Panc1 (cell line): ENCODE measurements at places on chromosomes 2 and 18. TPM values are rescaled to one million over a fixed set of nuclear protein-coding genes. Genes with fewer than 3 reads are reported as not detected.

- DNase-seq: no peak
These were observed 382.3 kb upstream of the NXPH2 start for GRCh38 chr2:139162456-139162855.

DNA sequence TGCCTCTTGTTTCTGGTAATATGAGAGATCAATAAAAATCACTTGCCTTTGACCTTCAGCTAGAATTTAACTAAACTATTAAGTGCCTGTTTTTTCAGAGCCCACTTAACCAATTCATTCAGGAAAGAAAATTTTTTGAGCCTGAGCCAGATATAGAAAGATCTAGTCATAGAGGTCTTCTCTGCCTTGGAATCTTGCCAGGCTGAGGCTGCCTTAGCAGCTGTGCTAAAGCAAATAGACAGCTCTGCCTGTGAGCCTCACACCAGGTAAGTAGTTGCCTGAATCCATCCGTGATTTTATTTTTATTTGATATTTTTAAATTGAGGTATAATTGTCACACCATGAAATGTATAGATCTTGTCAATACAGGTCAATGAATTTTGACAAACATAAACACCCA lies 27.4 kb downstream of the EVX2 start:
- DNase-seq: no peak

- no peak for DNase-seq
These were observed 124.0 kb downstream of the GBX2 start for GRCh38 chr2:236044191-236044590.

GRCh38 chr2:100244881-100245605 lies 77.3 kb downstream of the LONRF2 start:
- DNase-seq: no peak

GRCh38 chr2:110820128-110820527 lies 87.8 kb downstream of the ACOXL start:
- no peak for DNase-seq

- DNase-seq: peak; percentile 74
These were observed 41.1 kb upstream of the NAB1 start for GRCh38 chr2:190607657-190608357.

- no peak for DNase-seq
These were observed 62.2 kb downstream of the MYCN start for GRCh38 chr2:16002575-16002974.

DNA sequence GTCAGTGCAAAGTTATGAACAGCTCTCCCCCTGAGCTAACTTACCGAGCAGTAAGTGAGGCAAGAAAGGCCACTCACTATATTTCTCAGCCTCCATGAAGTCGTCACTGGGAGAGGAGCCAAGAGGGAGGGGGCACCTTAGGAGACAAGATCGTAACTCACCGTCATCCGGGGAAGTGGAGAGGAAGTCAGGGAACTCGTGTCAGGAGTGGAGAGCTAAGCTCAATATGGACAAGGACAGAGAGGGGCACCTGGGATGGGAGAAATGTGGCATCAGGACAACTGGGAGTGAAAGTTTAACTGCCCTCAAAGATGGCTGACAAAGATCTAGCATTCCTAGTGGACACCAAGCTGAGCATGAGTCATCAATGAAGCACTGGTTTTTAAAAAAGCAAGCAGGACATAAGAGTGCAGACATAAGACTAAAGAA lies 37.1 kb downstream of the BCL11A start:
- no peak for DNase-seq

GRCh38 chr18:11392292-11392691 lies 217.1 kb upstream of the SLC35G4 start:
- no peak for DNase-seq

DNA sequence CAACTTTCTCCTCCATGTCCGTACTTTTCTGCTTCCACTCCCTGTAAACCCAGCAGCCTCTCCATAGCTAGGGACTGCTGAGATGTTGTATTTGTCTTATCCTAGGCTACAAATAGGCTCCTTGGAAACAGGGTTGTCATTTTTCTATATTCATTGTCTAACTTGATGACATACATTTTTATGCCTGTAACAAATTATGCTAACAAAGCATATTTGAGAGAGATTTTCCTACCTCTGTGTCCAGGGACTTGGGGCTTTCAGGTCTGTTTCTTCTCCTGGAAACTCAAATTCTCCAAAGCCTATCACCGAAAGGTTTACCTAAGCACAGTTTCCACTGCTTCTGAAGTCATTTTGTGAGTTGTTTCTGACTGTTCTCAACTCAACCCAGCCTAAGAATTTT lies 102.7 kb downstream of the UBE2E3 start:
- no peak for DNase-seq

GRCh38 chr2:42800981-42801380 lies 8.6 kb upstream of the HAAO start:
- DNase-seq: no peak

- DNase-seq: no peak
These were observed 218.8 kb downstream of the SCG2 start for GRCh38 chr2:223383315-223383714.

DNA sequence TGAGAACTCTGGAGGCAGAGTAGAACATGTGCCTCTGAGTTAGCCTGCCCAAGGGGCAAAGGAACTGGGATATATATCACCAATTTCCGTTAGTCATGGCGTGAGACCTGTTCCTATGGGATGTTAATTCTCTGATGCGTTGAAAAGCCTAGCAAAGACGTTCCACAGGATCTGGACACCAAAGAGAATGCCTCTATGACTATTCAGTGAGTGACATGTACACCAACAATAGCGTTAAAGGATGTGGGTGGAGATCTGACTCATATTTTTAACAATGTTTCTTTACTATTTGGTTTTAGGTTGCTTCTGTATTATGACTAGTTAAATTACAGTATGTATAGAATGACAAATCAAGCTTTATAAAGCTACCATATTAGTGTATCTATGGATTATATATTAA lies 320.9 kb upstream of the MC4R start:
- DNase-seq: peak; percentile 5

SPAST gene
- total RNA-seq: 37.8 TPM

CYRIA gene
- total RNA-seq: 0.13 TPM

KIF1A gene
- 132 TPM for total RNA-seq

ICOS gene
- 0.18 TPM for total RNA-seq

TMEM182 gene
- total RNA-seq: 6.2 TPM

VIT gene
- total RNA-seq: 0.77 TPM

SERPINB7 gene
- total RNA-seq: not detected

FHOD3 gene
- 22.7 TPM for total RNA-seq

TCF23 gene
- 0.03 TPM for total RNA-seq

CFC1 gene
- not detected for total RNA-seq

SPATA3 gene
- total RNA-seq: not detected

PLCD4 gene
- total RNA-seq: 12.9 TPM

OXER1 gene
- 0.10 TPM for total RNA-seq

PPP1R7 gene
- 64.2 TPM for total RNA-seq

ANTXR1 gene
- 132 TPM for total RNA-seq
